ENCODE measurements at places on chromosomes 5 and 9.

DNA sequence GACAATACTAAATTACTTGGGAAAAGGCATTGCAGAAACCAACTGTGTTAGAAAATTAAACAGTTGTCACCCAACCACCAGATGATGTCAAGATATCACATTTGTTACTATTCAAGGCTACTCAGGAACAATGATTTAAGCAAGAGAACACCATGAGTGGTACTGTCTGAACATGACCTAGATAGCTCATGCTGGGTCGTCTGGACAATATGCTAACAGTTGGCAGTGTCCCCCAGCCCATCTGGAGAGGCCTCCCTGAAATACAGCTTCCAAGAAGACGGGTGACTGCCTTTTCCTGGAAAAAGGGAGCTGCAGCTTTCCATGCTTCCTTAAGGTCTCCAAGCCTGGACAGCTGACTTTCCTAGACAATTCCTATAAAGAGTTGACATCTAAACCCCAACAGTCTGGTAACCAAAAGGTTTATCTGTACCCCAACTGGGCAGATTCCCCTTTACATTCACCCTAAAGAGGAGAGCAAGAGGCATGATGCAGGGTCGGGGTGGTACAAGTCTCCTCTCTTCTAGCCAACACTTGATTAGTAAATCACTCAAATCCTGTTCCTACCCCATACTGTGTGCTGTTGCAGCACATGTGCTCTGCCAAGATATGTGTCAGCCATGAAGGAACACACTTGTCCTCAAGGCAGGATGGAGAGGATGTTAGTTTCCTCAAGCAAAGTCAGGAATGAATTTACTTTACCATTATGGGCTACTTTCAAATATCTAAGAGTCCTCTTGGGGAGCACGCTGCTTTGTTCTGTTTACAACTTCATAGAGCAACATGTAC, 433.0 kb downstream of the PDE4D start:
- DNase-seq, result no peak

GRCh38 chr5:32753765-32754164, 42.6 kb downstream of the NPR3 start:
- no peak for DNase-seq

GRCh38 chr5:166767858-166768257, 1523.6 kb upstream of the WWC1 start:
- no peak for DNase-seq

DNA sequence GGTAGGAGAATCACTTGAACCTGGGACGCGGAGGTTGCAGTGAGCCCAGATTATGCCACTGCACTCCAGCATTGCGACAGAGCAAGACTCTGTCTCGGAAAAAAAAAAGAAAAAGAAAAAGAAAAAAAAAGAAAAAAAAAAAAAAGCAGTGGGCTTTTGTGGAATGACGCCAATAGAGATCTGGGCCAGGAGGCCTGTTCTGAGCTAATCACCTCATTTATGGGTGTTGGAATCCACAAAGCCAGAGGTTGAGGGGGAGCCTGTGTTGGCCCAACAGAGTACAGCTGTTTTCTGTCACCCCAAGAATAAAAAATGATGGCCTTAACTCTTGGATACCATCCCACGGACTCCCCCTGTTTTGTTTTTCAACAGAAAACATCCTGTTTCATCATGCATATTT, 18.5 kb downstream of the OSTF1 start:
- DNase-seq, result no peak

DNA sequence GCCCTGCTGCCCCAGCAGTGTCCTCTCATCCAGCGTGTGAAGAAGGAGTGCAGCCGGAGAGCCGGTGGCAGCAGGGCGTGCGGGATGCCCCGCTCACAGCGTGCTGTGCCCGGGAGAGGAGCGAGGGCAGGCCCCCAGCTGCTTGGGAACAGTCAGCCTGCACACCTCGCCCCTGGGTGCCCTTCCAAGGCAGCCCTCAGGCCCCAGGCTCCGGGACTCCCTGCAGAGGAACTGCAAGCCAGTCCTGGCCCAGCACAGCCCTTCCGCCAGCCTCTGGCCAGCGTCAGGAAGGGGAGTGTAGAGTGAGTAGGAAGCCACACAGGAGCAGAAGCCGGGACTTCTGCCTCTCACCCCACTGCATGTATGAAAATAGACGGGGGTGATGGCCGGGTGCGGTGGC, 43.5 kb downstream of the ADAMTS2 start:
- DNase-seq, result no peak

GRCh38 chr5:8340261-8340660, 471.3 kb downstream of the MTRR start:
- DNase-seq, result no peak

GRCh38 chr5:138212828-138213160, 329 bp downstream of the CDC23 start:
- DNase-seq, result no peak

DNA sequence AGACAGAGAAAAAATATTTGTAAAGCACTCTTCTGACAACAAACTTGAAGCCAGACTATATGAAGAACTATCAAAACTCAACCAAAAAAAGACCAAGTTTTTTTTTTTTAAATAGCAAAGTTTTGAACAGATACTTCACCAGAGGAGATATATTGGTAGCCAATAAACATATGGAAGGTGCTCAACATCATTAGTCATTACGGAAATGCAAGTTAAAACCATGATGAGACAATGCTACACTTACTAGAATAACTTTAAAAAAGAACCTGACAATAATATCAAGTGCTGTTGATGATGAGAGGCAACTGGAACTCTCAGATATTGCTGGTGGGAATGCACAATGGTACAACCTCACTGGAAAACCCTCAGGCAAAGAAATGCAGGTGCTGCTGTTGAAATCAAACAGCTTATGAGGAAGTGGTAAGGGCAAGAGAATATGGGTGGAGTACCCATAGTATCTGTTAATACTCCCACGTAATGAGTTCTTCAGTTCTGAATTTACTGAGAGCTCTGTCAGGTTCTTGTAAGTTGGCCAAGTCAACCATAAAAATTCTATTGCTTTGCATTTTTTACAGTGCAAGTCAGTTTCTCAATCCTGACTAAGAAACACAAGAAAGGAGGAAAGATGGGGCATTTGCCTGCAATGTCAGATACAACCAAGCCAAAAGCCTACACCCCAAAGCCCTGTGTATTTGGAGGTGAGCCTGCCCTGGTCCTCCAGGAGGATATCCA, 87.3 kb upstream of the GNAQ start:
- peak; percentile 38 for DNase-seq
